Nasal cavity respiratory epithelium epithelial cell of viscerocranial mucosa (primary cell): ENCODE measurements at places on chromosomes 4 and X. TPM values are rescaled to one million over a fixed set of nuclear protein-coding genes. Genes with fewer than 3 reads are reported as not detected.

Gene TBCK
- 18.8 and 45.3 TPM in 2 replicates for total RNA-seq

Gene CASP6
- 28.4 and 41.4 TPM in 2 replicates for total RNA-seq

Gene PDLIM3
- total RNA-seq, result 0.68 and 0.71 TPM in 2 replicates

Gene PITX2
- total RNA-seq, result under 0.01 and 0.07 TPM in 2 replicates

Gene MAGEA12
- not detected in 2 replicates for total RNA-seq

Gene SORBS2
- total RNA-seq, result 0.68 and 8.7 TPM in 2 replicates

Gene MEPE
- total RNA-seq, result not detected in 2 replicates

Gene PLA2G12A
- 24.3 and 32.9 TPM in 2 replicates for total RNA-seq

Gene TAF7L
- total RNA-seq, result under 0.01 and 0.14 TPM in 2 replicates

Gene BEND2
- not detected in 2 replicates for total RNA-seq

Gene AREG
- total RNA-seq, result 576 and 714 TPM in 2 replicates

Gene LUZP4
- total RNA-seq, result not detected in 2 replicates

Gene EPGN
- total RNA-seq, result 103 and 116 TPM in 2 replicates

Gene STIM2
- total RNA-seq, result 13.0 and 28.8 TPM in 2 replicates

Gene PTCHD1
- total RNA-seq, result under 0.01 TPM in 1 of 2 replicates, not detected in the other

Gene ZFP92
- 0.34 and 2.5 TPM in 2 replicates for total RNA-seq

Gene APBB2
- total RNA-seq, result 34.6 and 41.4 TPM in 2 replicates

Gene PROM1
- total RNA-seq, result 0.34 and 1.4 TPM in 2 replicates

Gene CDX4
- total RNA-seq, result not detected in 2 replicates

Gene IL15
- 0.34 and 4.5 TPM in 2 replicates for total RNA-seq
